ENCODE measurements at places on chromosomes 4 and X.

DNA sequence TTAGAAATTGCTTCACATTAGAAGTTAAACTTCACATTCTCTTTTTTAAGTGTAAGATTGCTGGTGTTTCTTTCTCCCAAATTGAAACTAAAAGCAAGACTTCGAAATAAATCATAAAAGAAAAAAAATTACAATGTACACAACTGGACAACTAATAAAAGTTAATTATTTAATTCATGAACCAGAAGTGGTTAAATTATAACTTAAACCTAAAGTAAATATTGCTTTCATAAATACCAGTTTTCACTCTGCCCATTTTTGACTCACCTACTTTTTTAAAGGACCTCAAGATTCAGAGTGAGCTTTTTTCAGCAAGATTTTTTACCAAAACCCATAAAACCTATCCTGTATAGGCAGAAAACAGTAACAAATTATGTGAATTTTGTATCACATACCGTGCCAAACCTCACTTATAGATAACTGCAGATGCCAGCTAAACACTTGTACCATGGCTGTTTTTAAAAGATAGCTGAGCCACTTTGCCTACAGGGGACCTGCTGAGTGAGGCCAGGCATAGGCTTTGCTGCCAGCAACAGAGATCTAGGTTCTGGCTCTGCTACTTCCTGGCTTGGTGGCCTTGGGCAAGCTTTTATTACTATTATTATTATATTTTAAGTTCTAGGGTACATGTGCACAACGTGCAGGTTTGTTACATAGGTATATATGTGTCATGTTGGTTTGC, 259.8 kb downstream of the NR3C2 start:
- DNase-seq: no peak

- no peak for DNase-seq
Observed at GRCh38 chr4:164358400-164358799, 395.5 kb upstream of the SMIM31 start.

GRCh38 chrX:18961686-18962085, 22.2 kb downstream of the PHKA2 start:
- no peak for DNase-seq

- DNase-seq: no peak
Observed at GRCh38 chr4:4720646-4721045, 138.8 kb upstream of the MSX1 start.

- no peak for DNase-seq
Observed at GRCh38 chr4:12555011-12555410, 929.1 kb downstream of the RAB28 start.

- no peak for DNase-seq
Observed at GRCh38 chr4:173748353-173748752, 218.3 kb upstream of the HAND2 start.

DNA sequence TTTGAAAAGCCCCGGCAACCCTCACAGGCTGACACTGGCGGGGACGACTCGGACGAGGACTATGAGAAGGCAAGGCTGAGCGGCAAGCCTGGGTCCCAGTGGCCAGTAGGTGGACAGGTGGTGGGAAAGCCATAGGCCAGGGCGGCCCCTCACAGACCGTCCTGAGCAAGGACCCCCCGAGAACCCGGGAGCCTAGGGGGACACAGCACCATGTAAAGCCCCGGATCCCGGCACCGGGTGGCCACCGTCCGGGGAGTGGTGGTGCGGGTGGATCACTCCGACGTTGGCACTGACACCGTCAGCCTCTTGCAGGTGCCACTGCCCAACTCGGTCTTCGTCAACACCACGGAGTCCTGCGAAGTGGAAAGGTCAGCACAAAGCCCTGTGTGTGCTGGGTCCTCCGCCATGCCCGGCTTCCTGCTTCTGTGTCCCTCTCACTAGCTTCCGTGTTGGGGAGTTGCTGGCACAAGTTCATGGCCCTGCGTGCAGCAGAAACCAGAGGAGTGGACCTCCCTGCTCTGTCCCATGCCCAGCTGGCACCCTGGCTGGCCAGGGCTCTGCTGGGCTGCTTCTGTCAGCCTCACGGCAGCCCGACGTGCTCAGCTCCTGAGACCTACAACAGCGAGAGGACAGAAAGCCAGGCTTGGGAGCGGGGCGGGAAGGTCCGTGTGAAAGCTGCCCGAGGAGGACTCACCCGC, 11.9 kb upstream of the ADD1 start:
- no peak for DNase-seq

GRCh38 chrX:96563646-96564045, 121.0 kb upstream of the DIAPH2 start:
- no peak for DNase-seq

DNA sequence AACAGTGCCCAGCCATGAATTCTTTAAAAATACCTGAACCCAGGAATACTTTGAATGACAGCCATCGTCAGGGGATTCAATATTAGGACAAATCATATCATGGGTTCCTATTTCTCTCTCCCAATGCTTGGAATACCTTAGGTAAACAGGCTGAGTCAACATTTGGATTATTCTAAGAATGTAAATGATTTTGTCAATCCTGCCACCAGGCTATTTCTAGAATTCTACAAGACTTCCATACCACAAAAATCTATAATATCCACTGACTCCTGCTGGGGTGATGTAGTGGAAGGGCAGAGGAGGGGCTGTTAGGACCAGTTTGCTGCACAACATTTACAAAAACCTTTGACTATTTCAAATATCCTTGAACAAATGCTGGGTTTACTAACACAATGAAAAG, 65.2 kb downstream of the IGFBP7 start:
- no peak for DNase-seq

GRCh38 chr4:87391576-87392054, 627 bp upstream of the HSD17B11 start:
- DNase-seq: no peak

- no peak for DNase-seq
Observed at GRCh38 chr4:138897811-138898226, 117.8 kb upstream of the NOCT start.

DNA sequence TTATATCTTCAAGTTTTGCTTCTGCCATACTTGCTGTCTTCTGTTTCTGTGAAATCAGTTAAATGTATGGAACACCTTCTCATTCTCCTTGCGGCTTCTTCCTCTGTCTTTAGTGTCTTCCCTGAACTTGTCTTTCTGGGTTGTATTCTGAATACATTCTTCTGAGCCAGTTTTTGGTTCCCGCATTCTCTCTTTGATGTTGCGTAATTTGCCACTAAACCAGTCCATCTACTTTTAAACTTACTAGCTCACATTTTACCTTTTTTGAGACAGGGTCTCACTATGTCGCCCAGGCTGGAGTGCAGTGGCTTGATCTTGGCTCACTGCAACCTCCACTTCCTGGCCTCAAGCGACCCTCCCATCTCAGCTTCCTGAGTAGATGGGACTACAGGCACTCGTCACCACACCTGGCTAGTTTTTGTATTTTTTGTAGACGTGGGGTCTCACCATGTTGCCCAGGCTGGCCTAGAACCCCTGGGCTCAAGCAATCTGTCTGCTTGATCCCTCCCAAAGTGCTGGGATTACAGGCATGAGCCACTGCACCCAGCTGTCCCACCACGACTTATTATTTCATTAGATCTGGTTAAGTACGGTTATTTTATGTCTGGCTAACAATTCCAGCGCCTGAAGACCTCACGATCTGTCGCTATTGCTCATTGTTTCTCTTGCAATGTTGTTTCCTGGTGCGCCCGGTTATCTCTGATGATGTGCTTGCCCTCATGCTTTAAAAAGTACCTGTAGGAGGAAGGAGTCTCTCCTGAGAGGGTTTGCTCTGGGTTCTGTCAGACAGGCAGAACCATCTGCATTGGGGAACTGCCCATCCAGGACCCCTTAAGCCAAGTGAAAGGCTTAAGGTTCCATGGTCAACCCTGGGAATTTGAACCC, 9.8 kb upstream of the FAM3A start:
- DNase-seq: no peak

- no peak for DNase-seq
Observed at GRCh38 chr4:100576570-100576969, 58.7 kb upstream of the EMCN start.

GRCh38 chrX:36116222-36116621, 196.7 kb downstream of the CFAP47 start:
- no peak for DNase-seq

DNA sequence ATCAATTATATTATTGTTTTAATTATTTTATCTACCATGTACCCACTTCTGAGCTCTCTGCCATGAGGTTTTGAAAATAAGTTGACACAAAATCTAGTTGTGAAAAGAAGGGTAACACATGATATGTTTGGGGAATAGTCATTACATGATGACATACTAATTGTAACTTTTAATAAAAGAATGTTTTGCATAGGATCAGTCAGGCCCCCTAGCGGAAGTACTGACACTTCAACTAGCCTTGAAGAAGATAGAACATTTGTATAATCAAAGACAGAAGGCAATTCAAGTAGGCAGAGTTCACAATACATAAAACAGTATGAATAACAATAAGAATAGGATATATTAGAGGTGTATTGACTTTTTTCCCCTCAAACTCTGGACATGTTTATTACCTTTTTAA, 1191.0 kb upstream of the AGA start:
- DNase-seq: no peak

GRCh38 chr4:142112451-142112850, 476.1 kb downstream of the IL15 start:
- DNase-seq: no peak

DNA sequence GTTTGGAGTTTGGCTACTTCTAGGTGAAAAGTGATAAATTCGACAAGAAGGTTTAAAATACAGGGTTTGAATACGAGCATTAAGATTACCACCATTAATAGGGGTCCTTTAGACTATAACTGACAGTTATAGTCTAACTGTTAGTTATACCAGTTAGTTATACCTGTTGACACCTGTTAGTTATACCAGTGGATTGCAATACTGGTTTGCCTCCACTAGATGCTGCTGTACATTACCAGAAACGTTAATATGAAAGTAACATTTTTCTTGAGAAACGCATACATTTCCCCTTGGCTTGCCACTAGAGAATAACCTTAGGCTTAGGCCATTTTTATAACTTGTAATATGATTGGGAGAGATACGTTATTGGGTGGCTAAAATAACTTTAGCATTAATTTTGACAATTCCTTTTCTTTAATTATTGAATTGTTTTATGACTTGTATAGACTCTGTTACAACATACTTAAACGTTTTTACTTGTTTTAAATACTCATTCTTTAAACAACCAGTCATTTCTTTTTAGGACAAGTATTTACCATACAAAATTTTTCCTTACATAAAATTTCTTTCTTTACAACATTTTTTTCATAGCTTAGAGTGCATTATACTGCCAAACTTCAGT, 911.2 kb downstream of the FSTL5 start:
- no peak for DNase-seq

- no peak for DNase-seq
Observed at GRCh38 chr4:31417040-31417439, 696.9 kb downstream of the PCDH7 start.

- DNase-seq: no peak
Observed at GRCh38 chrX:15350329-15350996, 15.1 kb upstream of the PIGA start.

DNA sequence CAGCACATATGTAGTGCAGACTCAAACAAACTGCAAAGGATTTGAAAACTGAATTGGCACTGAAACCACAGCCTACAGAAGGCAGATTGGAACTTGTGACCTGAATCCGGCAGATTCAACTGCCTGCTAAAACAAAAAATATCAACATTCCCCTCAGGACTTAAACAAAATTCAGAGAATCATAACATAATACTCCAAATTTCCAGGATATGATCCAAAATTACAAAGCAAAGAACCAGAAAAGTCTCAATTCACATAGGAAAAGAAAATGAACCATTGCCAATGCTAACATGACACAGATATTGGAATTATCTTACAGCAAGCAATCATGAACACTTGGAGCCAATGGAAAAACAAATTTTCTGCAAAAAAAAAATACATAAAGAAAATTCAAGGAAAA, 250.4 kb downstream of the PRDM5 start:
- no peak for DNase-seq

DNA sequence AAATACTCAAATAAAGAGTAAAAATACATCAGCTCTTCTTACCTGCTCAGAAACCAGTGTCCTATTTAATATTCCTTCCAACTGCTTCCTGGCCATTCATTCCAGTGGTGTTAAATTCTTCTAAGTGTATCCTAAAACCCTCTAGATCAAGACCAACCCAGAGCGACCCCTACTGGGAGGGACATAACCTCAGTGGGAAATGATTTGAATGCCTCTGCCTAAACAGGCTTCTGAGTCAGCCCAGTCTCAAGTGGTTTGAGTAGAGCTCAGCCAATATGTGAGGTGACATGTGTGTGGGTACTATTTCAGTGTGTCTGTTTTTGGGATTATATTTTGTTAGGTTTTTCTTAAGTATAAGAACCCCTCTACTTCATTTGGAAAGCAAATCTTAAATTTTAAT, 133.6 kb upstream of the ARHGEF9 start:
- DNase-seq: no peak

DNA sequence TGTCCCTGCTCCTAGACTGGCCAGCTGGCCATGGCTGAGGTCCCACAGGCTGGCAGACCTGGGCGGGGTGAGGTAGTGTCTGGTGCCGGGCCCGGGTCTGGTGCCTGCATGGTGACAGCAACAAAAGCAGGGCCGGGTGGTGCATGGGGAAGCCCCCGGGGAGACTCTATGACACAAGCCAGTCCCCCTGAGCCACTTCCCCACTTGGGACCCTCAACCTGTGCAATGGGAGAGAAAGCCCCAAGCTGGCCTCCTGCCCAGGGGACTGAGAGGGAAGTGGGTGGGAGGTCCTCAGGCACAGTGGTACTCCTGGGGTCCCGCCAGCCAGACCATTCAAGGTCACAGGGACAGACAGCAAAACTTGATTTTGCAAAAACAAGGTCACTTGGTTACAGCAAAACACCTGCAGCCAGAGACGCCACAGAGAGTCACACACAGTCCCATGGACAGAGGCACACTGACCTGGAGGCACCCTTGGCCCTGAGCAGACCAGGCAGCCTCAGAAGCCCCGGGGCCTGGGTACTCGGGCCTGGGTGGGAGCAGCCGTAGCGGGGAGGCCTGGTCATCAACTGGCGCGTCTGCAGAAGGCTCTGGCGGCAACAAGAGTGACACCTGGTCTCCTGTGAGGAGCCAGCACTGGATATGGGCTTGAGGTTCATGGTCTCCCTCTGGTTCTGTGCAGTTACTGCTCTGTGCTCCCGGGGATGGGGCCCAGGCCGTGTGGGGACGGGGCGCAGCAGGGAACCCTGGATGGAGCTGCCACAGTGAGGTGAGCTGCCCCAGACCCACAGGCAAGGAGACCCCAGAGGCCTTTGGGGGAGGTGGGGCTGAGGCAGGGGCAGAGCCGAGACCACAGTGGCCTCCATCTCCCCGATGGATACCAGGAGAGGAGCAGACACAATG, 60.6 kb downstream of the HTRA3 start:
- no peak for DNase-seq

GRCh38 chrX:146127617-146128016, 310.0 kb downstream of the SLITRK2 start:
- DNase-seq: no peak

- DNase-seq: no peak
Observed at GRCh38 chrX:134794692-134795091, 136.4 kb upstream of the PLAC1 start.

All from pancreas (tissue), 10 donors.